Stomach (tissue), 19 donors: ENCODE measurements at places on chromosomes 2 and 18. TPM values are rescaled to one million over a fixed set of nuclear protein-coding genes. Genes with fewer than 3 reads are reported as not detected.

DNA sequence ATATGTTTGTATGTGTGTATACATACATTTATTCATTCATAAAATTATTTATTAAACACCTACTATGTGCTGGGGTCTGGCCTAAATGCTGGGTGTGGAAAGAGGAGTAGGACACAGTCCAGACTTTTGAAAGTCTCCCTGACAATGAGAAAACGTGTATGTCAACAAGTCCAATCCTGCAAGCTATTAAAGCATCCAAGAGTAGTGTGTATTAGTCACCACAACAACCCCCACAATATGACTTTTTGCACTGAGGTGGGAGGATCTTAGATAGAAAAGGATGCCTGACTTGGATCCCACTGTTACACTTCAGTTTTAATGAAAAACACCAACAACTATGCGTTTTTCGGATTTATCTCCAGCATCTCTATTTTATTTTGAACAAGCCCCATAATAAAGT, 446.4 kb downstream of the EPHA4 start:
- H3K27ac ChIP-seq = no peak overlapping the region
- H3K36me3 ChIP-seq = no peaks in the 10 kb centered on the region
- H3K4me1 ChIP-seq = no peaks in the 10 kb centered on the region

DNA sequence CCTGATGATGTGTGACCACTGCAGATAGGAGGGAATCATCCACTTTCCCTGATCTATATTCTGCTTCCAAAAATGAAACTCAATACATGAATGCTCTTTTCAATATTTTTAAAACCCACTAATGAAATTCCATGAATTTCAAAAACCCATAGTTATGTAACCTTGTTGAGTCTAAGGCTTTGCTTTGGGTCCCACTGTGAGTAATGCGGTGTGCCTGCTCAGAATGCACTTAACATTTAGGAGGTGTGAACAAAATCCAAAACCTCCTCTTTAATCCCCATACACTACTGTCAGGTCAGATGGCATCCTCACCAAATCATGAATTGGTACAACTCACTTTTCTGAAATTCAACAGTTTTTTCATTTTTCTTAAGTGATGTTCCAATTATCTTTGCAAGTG, 50.4 kb downstream of the CCDC93 start:
- H3K27me3 ChIP-seq = no peaks in the 10 kb centered on the region
- H3K36me3 ChIP-seq = peaks cover 86% of the 10 kb centered on the region
- DNase-seq = no peak
- H3K27ac ChIP-seq = no peak overlapping the region
- no peak overlapping the region for H3K4me3 ChIP-seq

The TMEFF2 gene
- total RNA-seq = not detected

GRCh38 chr18:63971320-63972001, 1.6 kb downstream of the SERPINB8 start:
- H3K27me3 ChIP-seq = no peaks in the 10 kb centered on the region
- H3K4me1 ChIP-seq = peaks cover 14% of the 10 kb centered on the region
- DNase-seq = peak; percentile 15
- H3K36me3 ChIP-seq = no peaks in the 10 kb centered on the region

The IWS1 gene
- total RNA-seq = 27.4 TPM

- no peaks in the 10 kb centered on the region for H3K36me3 ChIP-seq
- no peak for DNase-seq
- no peaks in the 10 kb centered on the region for H3K4me1 ChIP-seq
- H3K27ac ChIP-seq = no peak overlapping the region
- no peaks in the 10 kb centered on the region for H3K27me3 ChIP-seq
- H3K4me3 ChIP-seq = no peak overlapping the region
Measured at GRCh38 chr18:75143851-75144250, 65.1 kb downstream of the PTGR3 start.

The INPP5D gene
- total RNA-seq = 42.0 TPM

DNA sequence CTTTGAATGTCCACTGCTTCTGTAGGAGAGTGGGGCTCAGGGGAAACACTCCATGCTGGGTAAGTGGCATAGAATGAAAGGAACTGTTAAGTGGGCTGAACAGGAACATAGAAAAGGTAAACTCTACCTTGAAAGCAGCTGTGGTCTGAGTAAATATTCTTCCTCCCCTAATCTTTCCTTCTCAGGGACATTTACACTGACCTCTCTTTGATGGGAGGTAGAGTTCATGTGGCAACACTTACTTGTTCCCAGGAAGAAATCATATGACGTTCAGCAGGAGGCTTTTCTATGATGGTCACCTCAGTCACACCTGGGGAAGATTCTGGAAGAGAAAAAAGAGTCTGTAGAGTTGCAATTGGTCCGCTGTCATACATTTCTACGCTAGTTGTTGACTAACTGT, 10.2 kb downstream of the TPGS2 start:
- H3K4me1 ChIP-seq = no peaks in the 10 kb centered on the region
- no peak overlapping the region for H3K27ac ChIP-seq

The IL36G gene
- not detected for total RNA-seq

The CAPN14 gene
- not detected for total RNA-seq

The ARHGAP28 gene
- 20.7 TPM for total RNA-seq

- peaks cover 8% of the 10 kb centered on the region for H3K27me3 ChIP-seq
- DNase-seq = no peak
- H3K27ac ChIP-seq = no peak overlapping the region
- no peaks in the 10 kb centered on the region for H3K4me1 ChIP-seq
- H3K36me3 ChIP-seq = no peaks in the 10 kb centered on the region
- no peak overlapping the region for H3K4me3 ChIP-seq
Measured at GRCh38 chr18:5930789-5931188, 35.5 kb upstream of the TMEM200C start.

GRCh38 chr18:57660961-57661360, 39.3 kb upstream of the NARS1 start:
- no peaks in the 10 kb centered on the region for H3K27me3 ChIP-seq
- peaks cover 63% of the 10 kb centered on the region for H3K36me3 ChIP-seq
- no peak for DNase-seq
- peaks cover 7% of the 10 kb centered on the region for H3K4me1 ChIP-seq
- peak overlapping the region; percentile 83 for H3K27ac ChIP-seq

The SOWAHC gene
- 10.7 TPM for total RNA-seq

The GKN1 gene
- total RNA-seq = 1.7 TPM

The DYNC2LI1 gene
- total RNA-seq = 30.3 TPM

The SAG gene
- total RNA-seq = not detected

- no peak overlapping the region for H3K4me3 ChIP-seq
- H3K4me1 ChIP-seq = peaks cover 63% of the 10 kb centered on the region
- H3K27ac ChIP-seq = peak overlapping the region; percentile 93
- DNase-seq = no peak
Measured at GRCh38 chr2:100817388-100817985, 2.5 kb upstream of the NPAS2 start.

GRCh38 chr18:63553081-63553480, 10.9 kb downstream of the SERPINB12 start:
- peaks cover 7% of the 10 kb centered on the region for H3K4me1 ChIP-seq
- H3K27me3 ChIP-seq = no peaks in the 10 kb centered on the region
- H3K4me3 ChIP-seq = no peak overlapping the region
- no peaks in the 10 kb centered on the region for H3K36me3 ChIP-seq

DNA sequence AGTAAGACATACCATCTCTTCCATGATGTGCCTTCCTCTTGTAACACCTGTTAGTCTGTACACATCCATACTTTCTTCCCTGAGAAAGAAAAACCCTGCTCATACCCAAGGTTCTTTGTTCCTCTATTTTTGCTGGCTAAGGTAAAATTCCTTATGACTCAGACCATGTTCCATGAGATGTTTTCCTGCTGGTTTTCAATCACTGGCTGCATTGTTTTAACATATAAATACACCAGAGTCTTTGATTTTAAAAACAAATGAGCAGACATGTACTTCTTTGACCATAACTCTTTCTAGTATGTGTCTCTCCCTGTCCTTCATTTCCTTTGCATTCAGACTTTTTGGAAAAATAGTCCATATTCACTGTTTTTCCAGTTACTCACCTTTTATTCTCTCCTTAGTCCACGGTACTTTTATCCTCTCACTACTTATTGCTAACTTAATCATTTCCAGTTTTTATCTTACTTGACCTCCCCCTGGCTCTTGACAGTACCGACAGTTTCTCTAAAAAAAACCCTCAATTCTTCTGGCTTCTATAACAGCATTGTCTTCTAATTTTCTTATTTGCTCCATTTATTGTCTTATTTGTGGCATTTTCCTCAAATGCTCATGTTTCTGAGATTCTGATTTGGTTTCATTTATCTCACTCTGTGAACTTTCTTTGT, 4.3 kb downstream of the VAPA start:
- no peak overlapping the region for H3K27ac ChIP-seq
- H3K36me3 ChIP-seq = no peaks in the 10 kb centered on the region
- no peak for DNase-seq
- peaks cover 66% of the 10 kb centered on the region for H3K4me1 ChIP-seq
- no peaks in the 10 kb centered on the region for H3K27me3 ChIP-seq

DNA sequence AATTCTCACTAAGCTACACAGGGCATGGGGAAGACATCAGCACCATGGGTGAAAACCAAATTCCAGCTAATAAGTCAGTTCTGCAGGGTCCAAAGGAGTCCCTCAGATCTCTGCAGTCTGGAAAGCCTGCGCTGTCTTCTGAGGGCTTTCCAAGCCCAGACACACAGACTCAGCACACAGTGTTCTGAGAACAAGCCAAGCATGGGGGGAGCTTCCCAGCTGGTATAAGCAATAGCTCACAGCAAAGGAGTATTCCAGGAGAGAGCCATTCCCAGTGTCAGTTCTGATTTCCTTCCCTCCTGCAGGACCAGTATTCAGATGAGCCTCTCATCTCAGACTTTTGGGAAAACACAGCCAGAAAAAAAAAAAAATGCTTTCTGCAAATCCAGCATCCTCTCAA, 370.8 kb downstream of the TNS1 start:
- no peaks in the 10 kb centered on the region for H3K27me3 ChIP-seq
- peaks cover 40% of the 10 kb centered on the region for H3K4me1 ChIP-seq
- no peak for DNase-seq

GRCh38 chr2:68362069-68362468, 3.0 kb upstream of the PLEK start:
- no peak overlapping the region for H3K4me3 ChIP-seq
- peak; percentile 83 for DNase-seq
- H3K4me1 ChIP-seq = no peaks in the 10 kb centered on the region
- H3K36me3 ChIP-seq = no peaks in the 10 kb centered on the region
- H3K27ac ChIP-seq = no peak overlapping the region

- no peak overlapping the region for H3K27ac ChIP-seq
- no peak overlapping the region for H3K4me3 ChIP-seq
- DNase-seq = no peak
- H3K36me3 ChIP-seq = no peaks in the 10 kb centered on the region
Measured at GRCh38 chr2:88658326-88658725, 31.1 kb upstream of the EIF2AK3 start.

DNA sequence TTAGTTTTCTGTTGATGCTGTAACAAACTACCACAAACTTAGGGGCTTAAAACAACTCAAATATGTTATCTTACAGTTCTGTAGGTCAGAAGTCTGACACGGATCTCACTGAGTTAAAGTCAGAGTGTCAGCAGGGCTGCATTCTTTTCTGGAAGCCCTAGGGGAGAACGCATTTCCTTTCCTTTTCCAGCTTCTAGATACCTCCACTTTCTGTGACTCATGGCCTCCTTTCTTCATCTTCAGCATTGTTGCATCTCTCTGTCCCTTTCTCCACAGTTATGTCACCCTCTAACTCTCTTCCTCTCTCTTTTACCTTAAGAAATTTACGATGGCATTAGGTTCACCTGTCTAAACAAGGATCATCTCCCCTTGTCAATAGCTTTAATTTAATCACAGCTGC, 13.3 kb upstream of the PPP4R1 start:
- H3K27me3 ChIP-seq = no peaks in the 10 kb centered on the region
- no peaks in the 10 kb centered on the region for H3K36me3 ChIP-seq
- no peak overlapping the region for H3K4me3 ChIP-seq
- no peak overlapping the region for H3K27ac ChIP-seq
- H3K4me1 ChIP-seq = no peaks in the 10 kb centered on the region

GRCh38 chr18:8081872-8082553, 514.9 kb downstream of the PTPRM start:
- H3K27ac ChIP-seq = no peak overlapping the region
- H3K36me3 ChIP-seq = peaks cover 6% of the 10 kb centered on the region
- DNase-seq = no peak
- no peaks in the 10 kb centered on the region for H3K27me3 ChIP-seq
- peaks cover 11% of the 10 kb centered on the region for H3K4me1 ChIP-seq
- H3K4me3 ChIP-seq = no peak overlapping the region

DNA sequence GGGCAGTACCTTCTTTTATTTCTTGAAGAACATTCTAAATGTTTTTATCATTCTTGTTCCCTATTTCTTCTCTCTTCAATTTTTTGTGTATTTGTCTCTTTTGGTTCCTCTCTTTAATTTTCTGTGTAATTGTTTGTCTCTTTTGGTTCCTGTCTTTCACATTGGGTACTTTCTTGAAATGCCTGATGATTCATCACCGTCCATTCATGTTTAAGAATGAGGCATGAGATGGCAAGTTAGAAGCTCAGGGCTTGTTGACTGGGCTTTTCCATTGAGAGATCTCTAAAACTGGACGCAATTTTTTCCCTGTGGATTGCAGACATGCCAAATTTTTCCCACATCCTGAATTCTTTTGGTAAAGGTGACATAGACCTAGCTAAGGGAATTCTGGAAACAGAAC, 33.7 kb upstream of the IL1R2 start:
- peaks cover 22% of the 10 kb centered on the region for H3K4me1 ChIP-seq
- H3K4me3 ChIP-seq = no peak overlapping the region
- H3K36me3 ChIP-seq = no peaks in the 10 kb centered on the region
- no peak overlapping the region for H3K27ac ChIP-seq

The RIF1 gene
- 22.8 TPM for total RNA-seq

The HOXD3 gene
- 2.5 TPM for total RNA-seq

The FASTKD1 gene
- total RNA-seq = 6.4 TPM

DNA sequence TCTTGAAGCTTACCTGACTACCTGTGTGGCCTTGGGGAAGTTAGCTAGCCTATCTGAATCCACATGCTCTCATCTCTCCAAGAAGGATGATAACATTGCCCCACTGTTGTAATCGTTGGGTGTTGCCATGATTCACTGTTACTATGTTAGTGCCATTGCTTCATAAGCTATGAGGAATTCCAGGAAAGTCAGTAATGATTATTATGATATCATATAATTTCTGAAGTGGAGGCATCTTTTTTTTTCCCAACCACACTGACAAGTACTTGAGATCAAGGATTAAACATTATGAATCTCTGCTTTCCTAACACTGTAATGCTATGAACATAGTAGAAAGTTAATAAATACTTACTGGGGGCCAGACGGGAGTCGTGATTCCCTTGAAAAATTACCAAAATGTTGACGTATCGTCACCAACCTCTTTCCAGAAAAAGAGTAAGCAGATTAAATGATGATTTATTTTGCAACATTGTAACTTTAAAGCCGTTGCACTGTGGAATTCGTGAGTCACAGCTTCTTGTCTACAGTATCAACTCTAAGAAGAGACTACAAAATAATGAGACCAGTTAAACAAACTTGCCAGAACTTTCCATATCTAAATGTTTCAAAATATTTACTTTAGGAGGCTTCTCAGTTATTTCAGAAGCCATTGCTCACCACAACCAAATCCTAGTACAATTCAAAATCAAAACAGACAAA, 459.9 kb downstream of the PIK3C3 start:
- no peaks in the 10 kb centered on the region for H3K36me3 ChIP-seq
- DNase-seq = peak; percentile 30
- H3K4me1 ChIP-seq = no peaks in the 10 kb centered on the region
- H3K4me3 ChIP-seq = no peak overlapping the region
- H3K27me3 ChIP-seq = no peaks in the 10 kb centered on the region
